ENCODE measurements at places on chromosomes 2 and 18. TPM values are rescaled to one million over a fixed set of nuclear protein-coding genes. Genes with fewer than 3 reads are reported as not detected.

The LOXHD1 gene
- total RNA-seq, result 0.05 TPM

The MBD2 gene
- total RNA-seq, result 34.4 TPM

The SCYGR4 gene
- not detected for total RNA-seq

The CPLX4 gene
- not detected for total RNA-seq

The RTN4 gene
- total RNA-seq, result 312 TPM

The TEX44 gene
- total RNA-seq, result not detected

The CWC22 gene
- total RNA-seq, result 24.0 TPM

The PSTPIP2 gene
- 0.68 TPM for total RNA-seq

The IL37 gene
- total RNA-seq, result not detected

The WDR54 gene
- total RNA-seq, result 23.3 TPM

The POTEC gene
- not detected for total RNA-seq

The GDF7 gene
- 28.1 TPM for total RNA-seq

The MREG gene
- 3.9 TPM for total RNA-seq

The CRYGC gene
- not detected for total RNA-seq

The ALPP gene
- total RNA-seq, result not detected

The CFAP65 gene
- total RNA-seq, result not detected

The EGR4 gene
- not detected for total RNA-seq

The KATNAL2 gene
- total RNA-seq, result 0.51 TPM

The GAL3ST2 gene
- total RNA-seq, result not detected

The TP53I3 gene
- total RNA-seq, result 88.3 TPM

The APOB gene
- total RNA-seq, result 0.09 TPM

The MGAT5 gene
- total RNA-seq, result 168 TPM

The SATB2 gene
- 0.85 TPM for total RNA-seq

The MDH1B gene
- total RNA-seq, result 0.33 TPM

The KLHL41 gene
- 0.34 TPM for total RNA-seq

The FZD7 gene
- 0.19 TPM for total RNA-seq

The KCMF1 gene
- 65.9 TPM for total RNA-seq

The DSC1 gene
- not detected for total RNA-seq

The C2orf72 gene
- under 0.01 TPM for total RNA-seq

The C2orf78 gene
- not detected for total RNA-seq

The ANKRD39 gene
- total RNA-seq, result 6.8 TPM

The CCDC195 gene
- not detected for total RNA-seq

The AKAIN1 gene
- total RNA-seq, result not detected

The RAB27B gene
- under 0.01 TPM for total RNA-seq

The SMYD1 gene
- not detected for total RNA-seq

The OSBPL6 gene
- 5.3 TPM for total RNA-seq

The HMSD gene
- total RNA-seq, result not detected

The ANKRD30B gene
- total RNA-seq, result under 0.01 TPM

The NCKAP5 gene
- 0.05 TPM for total RNA-seq

The LIMS2 gene
- 20.1 TPM for total RNA-seq

The SKA1 gene
- 18.0 TPM for total RNA-seq

The PCARE gene
- not detected for total RNA-seq

The MLPH gene
- total RNA-seq, result 1.0 TPM

The FTCDNL1 gene
- 0.23 TPM for total RNA-seq

The STEAP3 gene
- 3.9 TPM for total RNA-seq

The TTN gene
- total RNA-seq, result 1.8 TPM

The SETBP1 gene
- 2.7 TPM for total RNA-seq

The RSAD2 gene
- 1.2 TPM for total RNA-seq

The ARHGAP25 gene
- total RNA-seq, result 14.3 TPM

The RIF1 gene
- total RNA-seq, result 43.2 TPM

The CCDC121 gene
- 2.8 TPM for total RNA-seq

The SP140L gene
- total RNA-seq, result 9.2 TPM

The LRRTM1 gene
- not detected for total RNA-seq

The MTCL1 gene
- 11.7 TPM for total RNA-seq

The GPR45 gene
- not detected for total RNA-seq

The HRH4 gene
- total RNA-seq, result 0.19 TPM

The FSHR gene
- total RNA-seq, result not detected
